WTC11 (cell line): ENCODE measurements at places on chromosomes 7 and 10.

GRCh38 chr7:49295146-49295545 is 370.8 kb downstream of the CDC14C start:
- no peak for DNase-seq

- DNase-seq, result no peak
These were observed 5.8 kb downstream of the TCF7L2 start for GRCh38 chr10:112955582-112956421.

DNA sequence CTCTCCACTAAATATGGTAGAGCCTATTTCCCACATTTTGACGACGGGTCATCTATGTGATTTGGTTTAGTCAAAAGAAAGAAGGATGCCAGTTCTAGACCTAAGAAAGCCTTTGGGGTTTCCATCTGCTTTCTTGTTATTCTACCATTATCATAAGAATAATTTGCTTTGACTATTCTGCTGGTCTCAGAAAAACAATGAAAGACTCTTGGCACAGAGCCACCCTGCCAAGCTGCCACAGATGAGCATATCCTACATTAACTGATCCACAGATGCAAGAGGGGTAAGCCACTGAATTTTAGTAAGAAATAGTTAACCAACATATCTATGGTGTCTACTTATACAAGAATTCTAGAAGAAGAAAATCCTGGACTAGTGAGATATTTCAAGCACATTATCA is 158.6 kb upstream of the MAGI2 start:
- no peak for DNase-seq

GRCh38 chr10:78991187-78991586 is 77.6 kb upstream of the ZMIZ1 start:
- no peak for DNase-seq

- DNase-seq, result no peak
These were observed 120.6 kb upstream of the FOXP2 start for GRCh38 chr7:114294036-114294435.
